ENCODE measurements at places on chromosomes 12 and 14.

DNA sequence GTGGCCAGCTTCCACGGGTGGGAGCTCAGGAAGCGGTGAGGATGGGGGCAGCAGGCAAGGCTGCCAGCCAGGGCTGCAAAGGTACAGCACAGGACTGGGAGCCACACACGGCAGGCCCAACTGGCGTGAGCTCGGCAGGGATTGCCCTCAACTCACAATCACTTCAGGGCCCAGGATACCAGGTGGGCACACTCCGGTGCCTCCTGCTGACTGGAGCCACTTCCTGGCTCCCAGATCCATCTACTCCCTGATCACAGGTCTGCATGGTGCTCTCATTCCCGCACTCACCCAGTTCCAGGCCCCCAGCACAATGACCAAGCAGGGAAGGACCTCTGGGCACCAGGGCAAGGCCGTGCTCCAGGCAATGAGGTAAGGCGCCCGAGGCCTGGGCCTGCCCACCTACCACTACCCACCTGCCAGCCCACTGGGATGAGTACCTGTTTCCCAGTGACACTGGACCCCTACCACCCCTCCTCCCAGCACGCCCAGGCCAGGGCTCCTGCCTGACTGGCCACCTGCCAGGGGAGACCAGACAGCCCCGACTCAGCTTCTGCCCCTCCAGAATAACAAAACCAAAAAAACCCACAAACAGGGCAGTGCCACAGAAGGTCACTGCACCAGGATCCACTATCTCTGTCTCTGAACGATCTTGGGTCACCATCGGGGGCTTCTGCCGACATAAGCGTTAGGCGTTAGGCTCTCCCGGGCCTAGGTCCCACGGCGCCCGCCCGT, 1.8 kb downstream of the JAG2 start:
- no peak for DNase-seq

GRCh38 chr14:78029601-78030372, 140.4 kb upstream of the NRXN3 start:
- DNase-seq: no peak

DNA sequence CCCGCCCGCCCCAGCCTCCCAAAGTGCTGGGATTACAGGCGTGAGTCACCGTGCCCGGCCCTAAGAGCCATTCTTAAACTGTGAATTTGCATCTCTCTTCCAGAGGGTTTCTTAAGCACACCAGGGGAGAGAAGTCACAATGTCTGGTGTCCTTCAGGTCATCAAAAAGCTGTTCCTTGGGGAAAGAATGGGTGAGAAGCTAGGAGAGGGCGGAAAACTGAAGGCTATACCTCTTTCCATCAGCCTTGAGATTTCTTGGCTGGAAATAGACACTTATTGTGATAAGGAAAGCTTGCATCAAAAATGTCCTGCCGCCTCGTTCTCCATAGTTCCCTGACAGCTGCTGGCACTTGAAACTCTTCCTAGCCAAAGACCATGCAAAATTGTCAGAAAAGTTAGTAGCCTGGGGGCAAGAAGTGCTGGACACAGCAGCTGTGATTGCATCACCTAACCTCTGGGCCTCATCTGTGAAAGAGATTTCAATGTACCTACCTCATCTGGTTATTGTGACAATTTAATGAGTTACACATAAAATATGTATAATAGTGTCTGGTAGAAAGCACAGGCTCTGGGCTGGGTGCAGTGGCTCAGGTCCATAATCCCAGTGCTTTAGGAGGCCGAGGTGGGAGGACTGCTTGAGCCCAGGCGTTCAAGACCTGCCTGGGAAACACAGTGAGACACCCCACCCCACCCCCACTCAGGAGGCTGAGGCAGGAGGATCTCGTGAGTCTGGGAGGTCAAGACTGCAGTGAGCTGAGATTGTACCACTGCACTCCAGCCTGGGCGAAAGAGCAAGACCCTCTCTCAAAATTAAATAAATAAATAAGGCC, 9.7 kb upstream of the UBC start:
- no peak for DNase-seq

GRCh38 chr12:68480526-68480925, 130.2 kb upstream of the RAP1B start:
- DNase-seq: no peak

DNA sequence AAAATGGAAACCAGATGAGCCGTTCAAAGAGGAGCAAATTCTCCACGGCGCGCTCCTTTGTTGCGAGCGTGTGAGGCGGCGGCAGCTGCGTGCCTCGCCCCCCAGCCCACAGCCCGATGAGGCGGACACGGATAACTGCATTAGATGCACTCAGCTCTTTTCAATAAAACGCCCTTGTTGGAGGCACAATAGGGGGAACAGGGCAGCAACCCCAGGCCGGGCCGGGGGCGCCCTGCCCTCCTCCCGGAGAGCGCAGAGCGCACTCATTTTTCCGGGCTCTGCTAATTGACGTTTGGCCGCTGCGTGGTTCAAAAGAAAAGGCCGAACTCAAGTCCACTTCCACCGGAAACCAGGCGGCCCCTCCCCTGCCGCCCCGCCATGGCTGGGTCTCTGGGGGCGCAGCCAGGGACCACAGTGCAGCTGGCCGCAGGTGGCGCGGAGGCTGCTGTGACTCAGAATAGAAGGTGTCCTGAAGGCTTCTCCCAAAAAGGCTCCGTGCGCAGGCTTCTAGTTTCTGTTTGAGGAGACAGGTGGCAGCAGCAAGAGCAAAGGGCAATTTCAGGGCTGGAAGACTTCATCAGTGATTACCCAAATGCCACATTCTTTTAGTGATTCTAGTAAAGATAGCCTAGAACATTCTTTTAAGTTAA, 29.0 kb upstream of the SMOC1 start:
- no peak for DNase-seq

DNA sequence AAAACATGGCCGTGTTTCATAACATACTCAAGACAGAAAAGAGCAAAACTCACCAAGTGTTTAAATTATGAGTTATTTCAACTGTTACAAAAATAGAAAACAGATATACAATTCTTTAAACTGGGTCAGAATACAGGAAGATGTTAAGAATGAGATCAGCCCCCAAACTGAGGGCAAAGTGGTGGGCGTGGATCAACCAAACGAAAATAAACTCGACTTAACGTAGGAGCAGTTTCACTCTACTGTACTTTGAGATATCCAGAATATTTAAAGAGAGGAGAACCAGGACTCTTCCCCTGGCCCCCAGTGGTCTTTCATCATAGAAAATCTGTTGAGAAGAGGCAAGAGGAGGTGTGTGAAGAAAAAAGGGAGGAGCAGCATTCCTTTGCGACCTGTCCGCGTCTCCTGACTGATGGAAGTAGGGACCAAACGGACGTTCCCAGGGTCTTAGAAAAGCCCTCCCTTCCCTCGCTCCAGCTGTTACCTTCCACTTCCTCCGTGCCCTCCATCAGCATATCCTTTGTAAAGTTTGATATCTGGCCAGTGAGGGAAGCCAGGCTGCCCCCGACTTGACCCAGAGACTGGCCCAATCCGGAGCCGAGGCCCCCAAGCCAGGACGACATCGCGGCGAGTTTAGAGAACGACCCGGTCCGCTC, 668 bp downstream of the TRIP11 start:
- DNase-seq: no peak

DNA sequence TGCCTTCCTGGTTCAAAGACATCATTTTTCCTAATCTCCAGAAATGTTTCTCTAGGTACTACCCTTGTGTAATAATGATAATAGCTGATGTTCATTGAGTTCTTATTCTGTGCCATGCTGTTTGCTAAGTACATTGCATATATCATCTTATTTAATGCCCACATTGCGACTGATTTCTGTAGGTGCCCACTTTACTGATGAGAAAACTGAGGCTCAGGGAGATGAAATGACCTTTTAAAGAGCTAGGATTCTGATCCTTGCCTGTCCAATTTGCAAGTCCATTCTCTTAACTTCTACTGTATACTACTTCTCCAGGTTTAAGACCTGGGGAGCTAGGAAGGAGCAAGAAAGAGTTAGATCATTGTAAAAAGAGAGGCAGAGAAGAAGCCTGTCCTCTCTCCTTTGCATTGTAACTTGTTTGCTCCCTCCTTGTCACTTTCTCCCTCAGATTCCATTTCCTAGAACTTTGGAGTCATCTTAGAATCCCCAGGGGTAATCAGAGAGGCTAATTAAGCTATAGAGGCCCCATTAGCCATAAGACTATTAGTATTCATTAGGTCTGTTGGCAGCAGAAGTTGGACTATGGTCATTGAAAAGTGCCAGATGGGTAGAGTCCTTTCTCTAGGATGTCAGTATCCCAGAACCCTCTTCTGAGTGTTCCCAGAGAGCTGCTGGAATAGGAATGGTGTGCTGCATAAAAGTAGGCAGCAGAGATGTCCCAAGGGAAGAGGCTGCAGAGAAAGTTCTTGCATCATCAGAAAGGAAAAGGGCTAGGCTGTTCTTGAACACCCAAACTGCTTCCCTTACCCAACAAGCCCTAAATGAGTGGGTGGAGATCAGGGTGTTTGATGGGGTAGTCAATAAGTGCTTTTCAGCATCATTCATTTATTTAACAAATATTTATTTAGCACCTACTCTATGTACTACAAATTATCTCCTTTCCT, 3.1 kb downstream of the DGKA start:
- DNase-seq: no peak

DNA sequence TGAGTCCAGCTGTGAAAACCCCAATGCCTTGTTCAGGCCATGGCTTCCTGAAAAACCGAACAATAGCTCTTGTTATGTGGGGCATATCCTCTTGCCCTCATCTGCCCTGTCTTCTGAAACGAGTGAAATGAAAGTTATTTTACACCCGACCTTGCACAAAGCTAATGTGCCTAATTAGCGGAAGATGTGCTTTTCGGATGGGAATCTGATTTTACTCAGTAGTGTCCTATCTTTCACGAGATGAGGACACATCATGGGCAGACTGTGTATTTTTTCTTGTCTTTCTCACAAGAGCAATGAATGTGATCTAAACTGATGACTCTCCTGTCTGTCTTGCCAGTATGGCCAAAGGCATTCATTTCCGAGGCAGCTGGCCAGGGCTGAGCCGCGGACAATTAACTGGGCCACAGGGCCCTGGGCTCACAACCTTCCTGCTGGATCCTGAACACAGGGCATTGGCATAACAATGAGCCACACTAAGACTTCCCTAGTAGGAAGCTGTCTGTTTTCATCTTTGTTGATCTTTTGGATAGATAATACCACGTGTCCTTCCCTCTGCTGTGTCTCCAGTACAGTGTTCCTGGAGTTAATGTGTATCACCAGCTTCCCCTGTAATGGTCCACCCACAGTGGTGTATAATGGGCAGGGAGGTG, 86.0 kb upstream of the HIF1A start:
- DNase-seq: no peak

DNA sequence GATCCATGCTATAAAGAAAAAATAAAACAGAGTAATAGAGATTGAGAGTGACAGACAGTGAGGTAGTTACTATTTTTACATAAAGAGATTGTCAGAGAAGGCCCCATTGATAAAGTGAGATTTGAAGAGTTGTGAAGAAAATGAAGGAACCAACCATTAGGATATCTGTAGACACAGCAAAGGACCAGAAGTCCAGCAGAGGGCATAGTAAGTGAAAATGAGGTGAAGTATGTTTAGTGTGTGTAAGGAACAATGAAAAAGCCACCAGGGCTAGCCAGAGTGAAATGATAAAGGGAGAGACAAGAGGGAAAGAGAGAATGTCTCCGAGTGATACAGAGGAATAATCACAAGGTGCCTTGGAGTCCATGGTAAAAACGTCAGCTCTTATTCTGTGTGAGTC, 411.0 kb downstream of the NELL2 start:
- no peak for DNase-seq

- no peak for DNase-seq
These were observed 3.7 kb upstream of the SELPLG start for GRCh38 chr12:108637222-108637971.

DNA sequence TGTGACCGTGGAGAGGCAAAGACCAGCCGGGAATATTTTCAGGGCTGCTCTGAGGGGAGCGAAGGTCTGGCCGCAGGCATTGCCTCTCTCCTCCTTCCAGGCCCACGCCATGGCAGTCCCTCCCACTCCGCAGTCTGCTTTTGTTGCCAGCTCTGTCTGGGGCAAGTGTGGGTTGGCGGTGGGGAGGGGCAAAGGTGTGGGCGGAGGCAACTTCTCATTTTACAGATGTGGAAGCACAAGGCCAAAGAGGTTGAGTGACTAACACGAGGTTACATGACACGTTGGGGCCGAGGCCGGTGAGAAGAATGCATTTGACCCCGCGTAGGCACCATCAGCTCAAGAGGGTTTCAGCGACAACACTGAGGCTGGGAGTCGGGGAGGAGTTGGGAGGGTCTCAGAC, 6.1 kb upstream of the FAIM2 start:
- DNase-seq: no peak

DNA sequence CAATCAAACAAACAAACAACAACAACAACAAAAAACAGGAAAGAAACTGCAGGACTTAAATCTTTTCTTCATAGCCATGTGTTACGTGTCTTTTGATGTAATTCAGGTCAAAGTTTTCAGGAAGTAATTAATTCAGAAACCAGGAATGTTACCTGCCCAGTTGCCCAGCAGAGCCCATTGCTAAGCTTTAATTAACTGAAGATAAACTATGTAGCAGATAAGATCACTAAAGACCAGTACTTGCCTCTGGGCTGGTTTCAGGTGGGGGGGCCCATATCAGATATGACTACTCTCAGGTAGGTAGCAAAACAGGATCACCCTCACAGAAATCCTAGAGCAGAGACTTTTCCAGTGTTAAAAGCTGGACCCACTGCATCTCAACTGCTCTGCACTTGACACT, 69.2 kb downstream of the LIN7A start:
- no peak for DNase-seq

GRCh38 chr12:26628234-26628633, 204.8 kb downstream of the ITPR2 start:
- no peak for DNase-seq

- DNase-seq: no peak
These were observed 425.7 kb downstream of the ATP23 start for GRCh38 chr12:58367041-58367440.

- DNase-seq: no peak
These were observed 124.9 kb downstream of the DERA start for GRCh38 chr12:16036073-16036472.

DNA sequence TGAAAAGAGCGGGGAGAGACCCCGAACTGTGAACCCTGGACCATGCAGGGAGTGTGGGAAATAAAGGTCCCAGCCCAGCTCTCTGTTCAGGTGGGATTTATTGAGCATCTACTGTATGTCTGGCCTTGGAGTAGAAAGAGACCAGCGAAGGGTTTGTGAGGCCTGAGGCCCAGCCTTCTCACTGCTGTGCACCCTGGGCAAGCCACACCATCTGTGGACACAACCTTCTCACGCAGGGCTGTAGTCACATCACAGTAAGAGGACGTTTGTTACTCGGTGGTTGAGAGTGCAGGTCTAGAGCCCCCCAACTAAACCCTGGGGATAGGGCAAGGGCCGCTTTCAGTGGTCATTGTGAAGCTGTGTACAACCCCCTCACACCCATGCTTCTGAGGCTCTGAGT, 18.2 kb downstream of the FAM222A start:
- DNase-seq: no peak

DNA sequence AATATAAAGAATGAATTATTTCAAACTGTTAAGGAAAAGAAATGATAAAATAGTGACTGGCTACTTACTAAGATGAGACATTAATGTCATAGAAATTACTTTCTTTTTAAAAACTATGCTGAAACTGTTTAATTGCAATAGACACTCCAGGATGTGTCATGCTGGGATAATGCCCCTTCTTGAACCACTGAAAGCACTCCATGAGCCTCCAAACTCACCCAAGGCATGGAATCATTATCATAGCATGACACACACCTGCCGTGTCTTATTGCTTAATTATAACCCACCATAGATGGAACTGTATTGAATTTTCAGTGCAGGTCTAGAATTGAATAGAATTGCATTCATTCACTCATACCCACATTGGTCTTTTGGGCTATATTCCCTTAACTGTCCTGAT, 4.3 kb downstream of the MBIP start:
- no peak for DNase-seq

GRCh38 chr14:50400461-50400860, 3.8 kb upstream of the CDKL1 start:
- no peak for DNase-seq

GRCh38 chr14:78164226-78164853, 5.8 kb upstream of the NRXN3 start:
- DNase-seq: no peak

Measured in epithelial cell of prostate (primary cell).